Karpas-422 (cell line): ENCODE measurements at places on chromosomes 11 and 22. TPM values are rescaled to one million over a fixed set of nuclear protein-coding genes. Genes with fewer than 3 reads are reported as not detected.

Gene TEAD1
- total RNA-seq, result 0.18 TPM in 1 of 2 replicates, not detected in the other

DNA sequence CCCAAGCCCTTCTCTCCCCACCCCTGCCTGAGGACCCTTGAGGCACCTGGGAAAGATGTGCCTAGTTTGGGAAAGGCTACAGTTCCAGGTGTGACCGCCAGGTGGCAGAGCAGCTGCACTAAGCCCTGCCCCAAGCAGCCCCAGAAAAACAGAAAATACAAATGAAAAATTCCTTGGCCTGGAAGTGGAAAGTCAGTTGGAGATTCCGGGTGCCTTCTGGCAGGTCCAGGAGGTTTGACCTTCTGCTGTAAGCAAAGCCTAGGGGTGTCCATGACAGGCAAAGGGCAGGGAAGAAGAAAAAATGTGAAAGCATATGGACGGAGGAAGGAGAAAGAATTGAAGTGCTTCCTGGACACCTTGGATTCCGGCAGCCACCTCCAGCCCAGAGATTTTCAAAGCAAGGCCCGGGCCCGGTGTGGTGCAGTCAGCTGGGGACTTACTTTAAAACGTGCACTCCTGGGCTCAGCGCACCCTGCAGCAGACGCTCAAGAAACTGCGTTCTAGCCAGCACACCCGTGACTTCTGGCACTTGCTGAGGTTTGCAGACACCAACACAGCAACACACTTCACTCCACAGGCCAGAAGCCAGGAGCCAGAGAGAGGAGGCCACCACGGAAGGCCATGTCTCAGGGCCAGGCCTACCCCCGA is 37.3 kb upstream of the SLC22A12 start:
- H3K36me3 ChIP-seq, result no peaks in the 10 kb centered on the region
- peak; percentile 77 for DNase-seq
- H3K4me1 ChIP-seq, result no peaks in the 10 kb centered on the region
- no peaks in the 10 kb centered on the region for H3K27me3 ChIP-seq
- H3K4me3 ChIP-seq, result no peak overlapping the region

GRCh38 chr11:1805525-1805924 is 29.3 kb upstream of the SYT8 start:
- H3K27me3 ChIP-seq, result no peaks in the 10 kb centered on the region
- no peak overlapping the region for H3K4me3 ChIP-seq
- no peak overlapping the region for H3K27ac ChIP-seq
- no peaks in the 10 kb centered on the region for H3K36me3 ChIP-seq
- DNase-seq, result no peak

- no peaks in the 10 kb centered on the region for H3K27me3 ChIP-seq
- no peaks in the 10 kb centered on the region for H3K36me3 ChIP-seq
- H3K4me3 ChIP-seq, result no peak overlapping the region
Observed at GRCh38 chr22:20672732-20673131, 101.2 kb upstream of the SERPIND1 start.

- H3K4me3 ChIP-seq, result no peak overlapping the region
- DNase-seq, result no peak
- no peaks in the 10 kb centered on the region for H3K27me3 ChIP-seq
Observed at GRCh38 chr11:120218695-120219033, 7.8 kb downstream of the OAF start.

GRCh38 chr11:11567936-11568650 is 53.7 kb downstream of the GALNT18 start:
- no peak overlapping the region for H3K4me3 ChIP-seq
- no peaks in the 10 kb centered on the region for H3K4me1 ChIP-seq
- DNase-seq, result no peak
- no peaks in the 10 kb centered on the region for H3K27me3 ChIP-seq

GRCh38 chr11:114928260-114928870 is 250.0 kb downstream of the NXPE2 start:
- no peak overlapping the region for H3K4me3 ChIP-seq
- no peaks in the 10 kb centered on the region for H3K36me3 ChIP-seq
- no peak for DNase-seq
- no peak overlapping the region for H3K27ac ChIP-seq
- no peaks in the 10 kb centered on the region for H3K27me3 ChIP-seq
